Stimulated activated CD4-positive, alpha-beta T cell treated with anti-CD3 and anti-CD28 coated beads, TNF-alpha, amount 100 ng/mL, for 1 hour (primary cell): ENCODE measurements at places on chromosomes 2 and 18.

DNA sequence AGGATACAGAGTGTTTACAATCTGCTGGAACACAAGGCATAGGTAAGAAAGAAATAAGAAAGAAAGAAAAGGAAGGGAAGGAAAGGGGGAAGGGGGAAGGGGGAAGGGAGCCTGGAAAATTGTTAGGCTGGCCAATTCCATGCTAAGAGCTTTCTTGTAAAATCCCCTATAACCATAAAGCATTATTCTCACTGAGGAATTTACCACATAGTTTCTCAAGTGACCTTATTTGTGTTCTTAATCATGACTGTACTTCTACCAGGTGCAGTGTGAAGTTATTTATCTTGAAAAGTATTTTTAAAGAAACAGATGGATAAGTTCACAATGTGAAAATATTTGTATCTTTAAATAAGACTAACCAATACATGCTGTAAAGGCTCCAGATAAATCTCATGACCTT lies 39.2 kb upstream of the KIDINS220 start:
- no peak for DNase-seq

DNA sequence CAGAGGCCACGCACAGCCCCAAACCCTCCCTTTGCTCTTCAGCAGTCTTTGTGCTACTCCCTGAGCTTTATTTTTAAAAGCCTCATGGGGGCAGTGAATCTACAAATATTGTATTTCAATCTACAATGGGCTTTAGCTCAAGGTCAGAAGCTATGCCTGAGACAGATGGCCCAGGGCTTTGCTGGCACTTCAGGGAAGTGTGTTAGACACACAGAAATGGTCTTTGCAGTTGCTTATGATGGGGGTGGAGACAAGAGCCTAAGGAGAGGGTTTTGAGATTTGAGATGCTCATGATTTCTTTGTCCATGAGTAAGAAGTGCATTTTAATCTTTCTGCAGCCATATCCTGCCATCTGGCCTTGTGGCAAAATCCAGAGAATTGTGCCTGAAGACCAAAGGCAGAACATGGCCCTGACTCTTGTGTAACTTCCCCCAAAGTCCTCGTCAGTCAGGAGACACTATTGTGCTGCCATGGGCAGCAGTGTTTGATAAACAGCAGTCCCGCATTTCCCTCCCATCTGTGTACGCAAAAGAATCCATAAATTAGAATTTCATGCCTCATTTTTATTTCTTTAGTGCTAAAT lies 92.6 kb downstream of the VAPA start:
- DNase-seq, result no peak

GRCh38 chr2:60252581-60253150 lies 300.8 kb downstream of the BCL11A start:
- no peak for DNase-seq

DNA sequence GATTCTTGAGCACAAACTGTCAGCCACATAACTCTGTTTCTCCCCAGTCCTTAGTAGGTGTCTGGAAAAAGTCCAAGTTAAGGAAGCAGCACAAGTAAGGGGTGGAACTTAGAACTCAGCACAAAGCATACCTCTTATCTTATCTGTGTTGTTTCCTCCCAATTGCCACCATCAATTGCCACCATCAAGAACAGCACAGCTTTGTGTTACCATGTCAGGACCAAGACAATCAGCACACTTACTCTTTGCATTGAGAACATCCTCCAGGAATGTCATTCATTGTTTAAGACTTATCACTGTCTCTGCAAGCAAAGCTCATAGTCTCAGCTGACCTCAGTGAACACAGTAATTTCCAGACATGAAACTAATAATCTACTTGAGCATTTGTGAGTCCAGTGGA lies 212.7 kb upstream of the FSHR start:
- DNase-seq, result no peak

- DNase-seq, result no peak
These were observed 74.9 kb downstream of the ATP8B1 start for GRCh38 chr18:57727952-57728807.

GRCh38 chr2:22290302-22290701 lies 1094.7 kb upstream of the KLHL29 start:
- no peak for DNase-seq

DNA sequence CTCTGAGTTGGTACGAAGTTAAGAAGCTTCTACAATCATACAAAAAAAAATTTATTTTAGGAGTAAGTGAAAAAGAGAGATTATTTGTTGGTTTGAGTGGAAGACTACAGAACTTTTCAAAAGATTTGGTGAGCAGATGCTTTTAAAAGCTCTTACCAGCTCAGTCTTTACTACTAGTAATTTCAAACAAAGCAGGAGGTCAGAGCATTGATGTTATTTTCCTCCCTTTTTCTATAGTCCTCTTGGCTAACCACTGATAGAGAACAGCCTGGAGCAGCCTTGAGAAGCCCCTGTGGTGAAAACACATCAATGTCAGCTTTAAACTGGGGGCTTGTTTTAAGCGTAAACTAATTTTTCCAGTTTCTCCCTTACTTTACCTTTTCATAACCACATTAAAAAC lies 559.3 kb upstream of the CDH2 start:
- DNase-seq, result no peak

DNA sequence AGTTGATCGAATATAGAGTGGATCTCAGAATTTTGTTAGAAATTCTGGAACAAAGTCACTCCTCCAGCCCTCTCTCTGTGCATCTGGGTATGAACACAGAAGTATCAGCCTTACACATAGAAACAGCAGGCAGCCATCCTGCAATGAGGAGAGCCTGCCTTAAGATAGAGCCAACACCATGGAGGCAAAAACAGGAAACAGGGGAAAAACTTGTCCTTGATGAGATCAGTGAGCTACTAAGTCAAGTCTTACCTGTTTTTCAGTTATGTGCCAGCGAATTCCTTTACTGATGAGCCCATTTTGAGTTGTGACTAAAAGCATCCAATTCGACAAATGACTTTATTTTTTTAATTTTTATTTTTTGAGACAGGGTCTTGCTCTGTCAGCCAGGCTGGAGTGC lies 26.6 kb upstream of the MREG start:
- no peak for DNase-seq

GRCh38 chr2:5730386-5730785 lies 38.2 kb downstream of the SOX11 start:
- no peak for DNase-seq

- no peak for DNase-seq
These were observed 162.3 kb downstream of the PHLPP1 start for GRCh38 chr18:62877411-62878221.

- DNase-seq, result no peak
These were observed 480.4 kb upstream of the TRIB2 start for GRCh38 chr2:12236136-12236844.

DNA sequence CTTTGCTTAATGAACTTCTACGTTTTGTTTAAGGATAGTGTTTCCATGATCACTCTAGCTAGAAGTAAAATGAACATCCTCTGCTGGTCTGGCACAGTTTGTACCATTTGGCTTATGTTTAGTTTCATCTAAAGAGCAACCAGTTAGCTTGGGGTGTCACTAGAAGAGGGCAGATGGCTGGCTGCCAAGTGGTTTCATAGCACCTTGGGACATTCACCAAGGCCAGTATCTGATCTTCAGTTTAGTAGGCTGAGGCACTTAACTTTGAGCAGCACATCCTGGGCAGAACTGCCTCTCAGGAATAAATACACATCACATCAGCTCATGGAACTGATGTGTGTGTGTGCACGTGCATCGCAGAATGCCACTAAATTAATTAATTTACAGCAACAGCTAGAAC lies 68.4 kb downstream of the NXPH2 start:
- DNase-seq, result no peak

DNA sequence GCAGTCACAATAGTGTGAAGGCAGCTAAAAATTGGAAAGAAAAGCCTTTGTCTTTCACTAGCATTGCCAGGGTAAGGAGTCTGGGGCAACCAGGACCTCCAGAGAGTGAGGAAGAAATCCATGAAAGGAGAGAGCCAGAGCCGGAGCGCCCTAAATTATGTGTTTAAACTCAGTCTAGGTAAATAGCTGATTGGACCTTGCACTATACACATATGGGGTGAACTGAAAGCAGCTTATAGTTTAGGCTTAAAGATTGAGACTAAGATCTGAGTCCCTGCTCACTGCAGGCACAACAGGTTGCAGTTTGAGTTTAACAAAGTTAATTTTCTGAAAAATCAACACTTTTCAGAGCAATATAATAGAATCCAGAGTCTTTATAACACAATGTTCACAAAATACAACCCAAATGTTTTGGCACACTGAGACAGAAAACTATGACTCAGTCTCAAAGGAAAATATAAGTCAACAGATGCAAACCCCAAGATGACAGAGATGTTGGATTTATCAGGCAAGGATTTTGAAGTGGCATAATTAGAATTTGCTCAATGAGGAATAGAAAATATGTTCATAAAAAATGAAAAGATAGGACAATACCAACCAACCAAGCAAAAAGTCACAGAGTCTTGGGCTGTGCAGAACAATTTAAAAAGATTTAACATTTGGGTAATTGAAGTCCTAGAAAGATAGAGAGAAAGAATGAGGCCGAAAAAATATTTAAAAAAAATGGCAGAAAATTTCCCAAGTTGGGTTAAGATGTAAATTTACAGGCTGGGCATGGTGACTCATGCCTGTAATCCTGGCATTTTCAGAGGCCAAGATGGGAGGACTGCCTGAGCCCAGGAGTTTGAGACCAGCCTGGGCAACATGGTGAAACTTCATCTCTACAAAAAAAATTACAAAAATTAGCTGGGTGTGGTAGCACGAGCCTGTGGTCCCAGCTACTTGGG lies 39.6 kb downstream of the DOK1 start:
- DNase-seq, result no peak

DNA sequence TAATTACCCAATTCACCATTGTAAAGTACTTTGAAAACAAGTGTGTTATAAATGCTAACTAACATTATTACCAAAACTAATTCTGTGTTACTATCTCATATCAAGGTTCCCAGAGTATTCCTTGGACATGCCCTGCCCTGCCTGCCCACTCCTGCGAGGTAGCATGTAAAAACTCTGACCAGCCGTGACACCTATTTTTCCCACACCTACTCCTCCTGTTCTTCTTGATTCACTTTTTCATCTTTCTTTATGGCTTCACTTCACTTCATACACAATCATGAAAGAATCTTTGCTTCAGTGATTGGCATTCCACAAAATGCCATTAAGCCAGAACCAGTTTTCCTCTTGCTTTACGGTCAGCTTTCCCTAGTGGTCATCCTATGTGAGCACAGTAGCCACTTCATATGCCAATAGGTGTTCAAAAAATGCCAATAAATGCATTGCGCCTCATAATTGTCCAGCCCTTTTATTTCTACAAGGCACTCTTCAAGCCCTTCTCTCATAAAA lies 42.6 kb upstream of the SETBP1 start:
- DNase-seq, result no peak

DNA sequence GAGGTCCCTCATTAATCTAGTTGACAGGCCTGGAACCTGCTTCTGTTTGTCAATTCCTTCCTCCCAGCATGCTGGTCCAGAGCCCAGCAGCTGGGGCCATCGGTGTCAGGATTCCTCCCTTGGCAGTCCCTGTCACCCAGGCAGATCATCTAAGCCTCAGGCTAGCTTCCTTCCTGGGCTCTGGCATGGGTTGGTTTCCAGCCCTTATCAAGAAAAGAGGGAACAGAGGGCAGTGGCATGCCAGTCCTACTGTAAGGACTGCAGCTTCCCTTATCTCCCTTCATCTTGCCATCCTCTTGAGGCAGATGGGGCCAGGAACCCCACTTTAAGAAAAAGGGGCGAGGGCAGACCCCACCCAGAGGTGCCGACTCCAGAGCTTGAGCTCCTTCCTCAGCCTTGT lies 10.9 kb upstream of the KCNK3 start:
- no peak for DNase-seq

DNA sequence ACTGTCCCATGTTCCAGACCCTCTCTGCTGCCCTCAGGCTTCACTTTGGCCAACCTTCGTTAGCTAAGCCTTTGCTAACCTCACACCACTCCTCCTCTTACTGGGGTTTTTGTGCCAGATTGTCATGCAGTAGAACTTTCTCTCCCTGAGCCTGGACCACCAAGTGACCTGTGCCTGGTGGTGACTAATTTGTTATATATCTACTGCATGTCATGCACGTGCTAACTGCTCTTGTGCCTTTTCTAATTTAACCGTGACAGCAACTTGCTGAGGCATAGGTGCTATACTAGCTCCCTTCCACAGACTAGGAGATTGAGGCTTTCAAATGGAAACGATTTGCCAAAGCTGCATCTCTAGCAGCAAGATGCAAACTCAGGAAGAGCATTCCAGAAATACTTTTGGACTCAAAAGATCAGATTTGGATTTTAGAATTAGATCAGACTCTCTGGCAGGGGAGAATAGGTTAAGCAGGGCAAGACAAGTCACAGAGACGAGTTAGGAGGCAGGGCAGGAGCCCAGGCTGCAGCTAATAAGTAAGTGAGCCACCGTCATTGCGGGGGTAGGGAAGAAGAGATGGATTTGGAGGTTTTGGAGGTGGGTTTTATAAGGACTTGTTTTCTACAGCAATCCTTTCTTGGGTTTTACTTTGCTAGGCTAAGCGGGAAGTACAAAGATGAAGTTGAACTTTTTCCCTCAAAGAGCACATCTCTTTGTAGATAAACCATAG lies 1.8 kb downstream of the PPP1R7 start:
- no peak for DNase-seq

- no peak for DNase-seq
These were observed 42.8 kb upstream of the SMAD7 start for GRCh38 chr18:48993586-48993985.

GRCh38 chr2:141925511-141925910 lies 205.3 kb downstream of the LRP1B start:
- no peak for DNase-seq

DNA sequence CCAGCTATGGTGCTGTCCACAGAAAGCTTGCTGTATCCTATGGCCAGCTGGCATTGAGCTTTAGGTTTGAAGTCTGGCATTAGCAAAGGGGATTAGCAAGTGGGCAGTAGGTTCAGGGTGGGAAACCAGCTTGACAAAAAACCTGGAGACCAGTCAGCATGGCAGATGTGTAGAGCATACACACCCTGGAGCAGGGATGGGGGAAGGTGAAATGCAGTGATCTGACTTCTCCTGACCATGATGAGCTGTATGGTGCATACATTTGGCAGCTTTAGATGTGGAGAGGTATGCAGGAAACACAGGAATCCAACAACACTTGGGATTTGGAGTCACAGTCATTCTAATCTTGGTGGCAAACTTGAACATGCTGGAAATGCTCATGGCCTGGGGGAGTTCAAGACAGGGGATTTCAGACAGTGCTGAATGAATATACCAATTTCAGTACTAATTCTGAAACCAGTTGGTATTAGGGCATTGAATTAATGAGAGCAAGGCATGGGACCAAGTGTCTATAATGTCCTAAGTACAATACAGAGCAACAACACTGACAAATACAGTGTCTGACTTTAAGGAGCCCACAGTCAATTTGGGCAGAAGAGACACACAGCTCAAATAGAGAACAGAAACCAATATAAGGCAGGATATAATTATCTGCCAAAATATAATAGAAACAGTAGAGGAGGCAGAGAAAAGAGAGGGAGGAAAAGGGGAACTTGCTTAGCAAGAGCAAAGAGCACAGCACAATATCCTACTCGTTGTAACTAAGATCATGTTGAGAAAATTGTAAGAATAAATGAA lies 11.8 kb downstream of the ARHGAP15 start:
- no peak for DNase-seq

DNA sequence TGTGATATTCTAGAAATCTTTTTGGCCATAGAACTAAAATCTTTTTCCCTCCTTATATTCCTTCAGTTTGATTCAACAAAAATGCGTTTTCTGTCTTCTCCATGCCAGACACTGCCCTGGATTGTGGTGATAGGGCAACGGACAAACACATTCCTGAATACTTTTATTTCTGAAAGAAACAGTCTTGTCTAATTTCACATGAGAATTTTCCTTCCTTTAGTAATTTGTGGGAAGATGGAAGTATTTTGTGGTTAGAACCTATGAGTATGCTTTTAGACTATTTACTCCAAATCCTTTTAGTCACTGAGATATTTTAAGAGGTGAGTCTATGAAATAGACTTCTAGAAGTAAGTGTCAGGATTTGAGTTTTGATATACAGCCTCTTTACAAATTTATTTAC lies 49.6 kb downstream of the COL5A2 start:
- no peak for DNase-seq
